ENCODE measurements at places on chromosomes 2 and 18.

DNA sequence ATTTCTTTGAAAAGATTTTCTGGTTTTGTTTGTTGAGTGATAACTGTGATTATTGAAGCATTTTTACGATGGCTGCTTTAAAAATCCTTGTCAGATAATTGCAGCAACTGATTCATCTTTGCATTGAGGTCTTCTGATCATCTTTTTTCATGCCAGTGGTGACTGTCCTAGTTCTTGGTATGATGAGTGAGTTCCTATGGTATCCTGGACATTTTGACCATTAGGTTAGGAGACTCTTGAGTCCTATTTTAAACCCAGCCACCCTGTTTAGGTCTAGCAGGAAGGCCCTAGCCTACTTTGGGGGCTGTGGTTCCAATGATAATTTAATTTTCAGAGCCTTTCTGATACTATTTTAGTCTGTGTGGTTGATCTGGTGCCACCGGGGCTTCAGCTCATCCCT lies 72.7 kb upstream of the REV1 start:
- no peak for DNase-seq

- no peak for DNase-seq
Measured at GRCh38 chr2:20091305-20091991, 40.0 kb upstream of the LAPTM4A start.

GRCh38 chr2:45542013-45542412 lies 69.1 kb downstream of the SRBD1 start:
- no peak for DNase-seq

- DNase-seq, result no peak
Measured at GRCh38 chr2:3033315-3033714, 344.3 kb downstream of the EIPR1 start.

- no peak for DNase-seq
Measured at GRCh38 chr2:54667726-54668650, 55.5 kb upstream of the EML6 start.

DNA sequence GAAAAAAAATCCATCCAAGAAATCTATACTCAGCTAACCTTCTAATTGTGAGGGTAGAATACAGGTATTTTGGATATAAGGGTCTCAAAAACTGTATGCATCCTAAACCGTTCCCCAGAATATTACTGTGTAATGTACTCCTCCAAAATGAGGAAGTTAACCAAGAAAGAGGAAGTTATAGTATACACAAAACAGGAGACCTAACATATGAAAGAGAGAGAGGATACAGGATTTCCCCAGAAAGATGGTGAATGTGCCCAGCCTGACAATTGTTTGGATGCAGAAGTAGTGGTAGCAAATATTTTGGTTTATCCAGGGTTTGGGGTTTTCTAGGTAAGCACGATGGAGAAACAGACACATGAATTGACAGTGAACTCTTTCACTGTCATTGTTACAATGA lies 50.6 kb downstream of the GALNT3 start:
- DNase-seq, result peak; percentile 17

GRCh38 chr2:217727801-217728200 lies 275.0 kb downstream of the TNS1 start:
- DNase-seq, result no peak

Measured in CD4-positive, alpha-beta T cell treated with Interleukin-4 for 1 hour (primary cell).